GM12878 (cell line): ENCODE measurements at places on chromosomes 6 and 20.

- no peak for DNase-seq
Observed at GRCh38 chr20:50636601-50637540, 54.5 kb downstream of the RIPOR3 start.

DNA sequence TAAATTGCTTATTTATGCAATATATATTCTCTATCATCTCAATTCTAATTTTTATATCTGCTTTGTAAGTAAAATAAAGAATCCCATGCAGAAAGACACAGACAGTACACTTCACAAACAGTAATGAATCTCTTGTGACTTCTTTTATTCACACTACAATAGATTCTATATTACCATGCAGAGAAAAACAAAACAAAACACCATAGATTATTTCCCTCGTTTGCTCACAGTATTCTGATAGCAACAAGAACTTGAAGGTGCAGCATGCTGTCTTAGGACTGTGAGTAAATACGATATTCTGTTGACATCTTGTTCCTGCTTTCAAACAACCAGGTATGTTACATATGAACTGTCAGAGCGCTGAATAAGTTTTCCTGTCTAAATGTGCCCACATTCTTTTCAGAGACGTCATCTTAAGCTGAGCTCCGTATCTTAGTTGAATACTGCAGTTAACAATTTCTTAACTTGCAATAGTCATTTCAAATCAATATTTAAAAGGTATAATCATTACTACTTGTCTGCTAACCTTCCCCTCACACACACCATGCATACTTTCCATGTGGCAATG is 140.1 kb downstream of the BTBD9 start:
- DNase-seq = no peak

DNA sequence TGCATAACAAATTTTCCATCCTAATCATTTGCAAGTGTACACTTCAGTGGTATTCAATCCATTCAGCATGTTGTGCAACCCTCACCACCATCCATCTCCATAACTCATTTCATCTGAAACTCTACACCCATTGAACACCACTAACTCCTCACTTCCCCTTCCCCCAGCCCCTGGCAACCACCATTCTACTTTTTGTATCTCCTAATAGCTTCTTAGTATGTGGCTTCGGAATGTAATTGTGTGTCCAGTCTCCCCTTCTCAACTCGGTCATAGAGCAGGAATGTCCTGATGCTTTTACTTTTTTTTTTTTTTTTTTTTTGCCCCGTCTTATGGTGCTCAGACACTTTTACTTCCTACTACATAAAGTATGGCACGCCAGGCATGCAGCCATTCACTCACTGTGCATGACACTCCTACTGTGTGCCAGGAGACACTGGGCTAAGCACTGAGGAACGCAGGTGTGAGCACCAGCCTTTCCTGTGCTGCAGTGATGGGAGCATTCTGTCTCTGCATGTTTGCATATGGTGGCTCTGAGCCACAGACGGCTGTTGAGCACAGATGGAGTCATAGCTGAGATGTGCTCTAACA is 15.3 kb downstream of the HCK start:
- DNase-seq = no peak

DNA sequence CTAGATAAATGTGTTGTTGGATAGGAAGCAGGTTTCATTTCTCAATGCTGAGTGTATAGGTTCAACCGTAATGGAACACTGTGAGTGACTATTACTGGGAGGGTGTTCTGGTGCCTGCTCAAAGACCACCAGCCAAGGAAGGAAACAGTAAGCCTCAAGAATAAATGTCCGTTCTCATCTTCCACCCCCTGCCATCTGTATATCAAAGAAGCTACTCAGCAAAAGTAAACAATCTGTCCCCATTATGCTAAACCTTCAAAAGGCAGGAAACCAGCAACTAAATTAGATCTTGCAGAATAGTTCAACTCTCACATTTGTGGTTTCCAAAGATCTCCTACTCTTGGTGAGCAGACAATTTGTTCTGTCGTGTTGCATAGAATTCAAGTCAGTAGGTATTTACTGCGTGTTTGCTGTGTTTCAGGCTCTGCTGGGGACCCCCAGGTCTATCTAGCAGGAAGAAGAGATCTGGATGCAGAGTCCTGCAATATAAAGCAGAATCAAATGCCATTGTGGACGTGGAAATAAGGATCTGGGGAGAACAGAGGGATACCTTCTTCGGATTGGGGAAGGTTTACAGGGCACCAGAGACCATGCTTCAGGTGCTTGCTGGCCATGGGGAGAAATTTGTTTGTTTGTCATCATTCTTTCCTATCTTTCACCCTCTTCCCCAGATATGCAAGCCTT is 87.3 kb downstream of the SCML4 start:
- no peak for DNase-seq

GRCh38 chr6:117985916-117986315 is 78.9 kb downstream of the SLC35F1 start:
- DNase-seq = no peak

DNA sequence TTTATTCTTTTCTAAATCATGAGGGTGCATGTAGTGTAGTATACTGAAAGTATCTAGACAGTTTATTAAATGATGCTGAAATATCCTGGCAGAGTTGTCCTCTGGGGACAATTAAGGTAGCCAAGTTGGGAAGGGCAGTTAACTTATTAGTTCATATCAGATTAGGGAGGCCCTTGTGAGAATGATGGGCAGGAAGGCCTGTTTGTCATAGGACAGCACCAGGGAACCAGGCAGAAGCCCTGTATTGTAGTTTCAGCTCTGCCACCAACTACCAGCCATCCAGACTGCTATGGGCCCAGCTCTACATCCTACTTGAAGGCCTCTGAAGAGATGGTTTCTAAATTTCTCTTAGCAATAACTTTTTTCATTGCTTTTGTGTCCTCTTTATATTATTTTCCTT is 4.0 kb downstream of the MYLIP start:
- no peak for DNase-seq

- DNase-seq = no peak
Observed at GRCh38 chr20:57589728-57590484, 29.0 kb downstream of the PCK1 start.

GRCh38 chr6:156190270-156190669 is 586.9 kb upstream of the ARID1B start:
- no peak for DNase-seq
